ENCODE measurements at places on chromosomes 3 and 15.

DNA sequence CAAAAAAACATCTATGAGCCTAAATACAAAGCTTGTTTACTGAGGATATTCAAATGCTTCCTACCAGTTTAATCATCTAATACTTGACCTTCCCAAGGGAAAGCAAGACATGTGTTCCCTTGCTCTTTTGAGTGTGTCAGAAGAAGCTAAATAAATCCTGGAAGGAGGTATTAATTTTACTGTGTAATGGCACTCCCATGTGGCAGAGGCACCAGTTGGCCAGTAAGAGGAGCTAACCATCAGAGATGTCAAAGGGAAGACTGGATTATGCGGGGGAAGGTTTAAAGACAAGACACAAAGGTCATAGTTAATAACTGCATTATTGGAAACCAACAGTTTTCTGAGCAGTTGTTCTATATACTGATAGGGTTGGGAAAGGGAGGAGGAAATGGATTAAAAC is 125.1 kb downstream of the SUCLG2 start:
- DNase-seq = no peak

DNA sequence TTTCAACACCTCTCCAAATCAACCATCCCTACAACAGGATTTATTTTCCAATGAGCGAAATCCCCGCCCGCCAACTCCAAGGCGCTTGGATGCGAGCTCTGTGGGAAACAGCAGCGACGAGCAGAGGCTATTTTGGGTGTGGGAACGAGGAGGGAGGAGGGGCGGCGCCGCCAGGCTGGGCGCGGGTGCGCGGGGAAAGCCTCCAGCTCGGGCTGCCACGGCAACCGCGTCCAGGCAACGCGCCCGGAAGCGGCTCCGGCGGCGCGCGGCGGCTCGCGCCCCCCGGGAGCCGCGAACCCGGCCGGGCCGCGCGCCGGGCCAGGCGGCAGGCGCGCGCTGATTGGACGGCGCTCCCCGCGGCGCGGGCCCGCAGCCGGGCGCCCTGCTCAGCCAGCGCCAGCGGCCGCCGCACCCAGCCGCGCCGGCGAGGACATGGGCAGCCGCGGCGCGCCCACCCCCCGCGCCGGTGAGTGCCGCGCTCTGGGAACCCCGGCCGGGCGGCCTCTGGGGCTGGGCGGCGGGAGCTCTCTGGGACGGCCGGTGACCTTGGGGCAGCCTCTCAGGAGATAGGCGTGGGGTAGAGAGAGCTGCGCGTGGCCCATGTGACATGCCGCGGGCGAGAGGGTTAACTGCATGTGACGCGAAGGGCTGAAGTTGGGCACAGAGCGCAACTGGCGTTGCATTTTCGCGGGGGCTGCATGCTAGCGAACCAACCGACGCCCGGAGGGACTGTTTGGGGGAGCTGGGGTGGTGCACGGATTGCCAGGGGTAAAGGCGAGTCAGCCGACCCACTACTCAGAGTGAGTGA is at the start of gene FAM81A:
Gene FAM81A, plus strand, starts transcription at position 370 of the 808 bp plus-strand sequence. CDS start 20,441 bp downstream, outside the sequence.
- DNase-seq = peak; percentile 93

- DNase-seq = no peak
Observed at GRCh38 chr3:16239780-16240179, 25.0 kb downstream of the DPH3 start.

- no peak for DNase-seq
Observed at GRCh38 chr3:46202535-46202934, 5.6 kb downstream of the CCR1 start.

DNA sequence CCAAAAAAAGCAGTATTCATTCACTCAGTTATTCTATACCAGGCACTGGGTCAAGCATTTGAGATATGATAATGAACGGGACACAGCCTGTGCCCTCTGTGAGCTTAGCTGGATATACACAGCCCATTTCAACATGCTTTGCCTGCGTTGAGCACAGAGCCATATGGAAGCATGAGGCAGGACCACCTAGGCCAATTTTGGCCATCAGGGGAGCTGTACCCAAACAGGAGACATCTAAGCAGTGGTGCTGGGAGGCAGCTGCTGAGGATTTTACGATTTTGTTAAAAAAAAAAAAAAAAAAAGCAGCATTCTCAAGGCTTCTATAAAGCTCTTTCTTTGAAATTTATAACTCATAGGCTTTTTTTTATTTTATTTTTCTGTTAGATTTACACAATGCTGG is 87.2 kb upstream of the SLC2A2 start:
- DNase-seq = no peak

- DNase-seq = no peak
Observed at GRCh38 chr15:67080118-67080899, 14.9 kb downstream of the SMAD3 start.

DNA sequence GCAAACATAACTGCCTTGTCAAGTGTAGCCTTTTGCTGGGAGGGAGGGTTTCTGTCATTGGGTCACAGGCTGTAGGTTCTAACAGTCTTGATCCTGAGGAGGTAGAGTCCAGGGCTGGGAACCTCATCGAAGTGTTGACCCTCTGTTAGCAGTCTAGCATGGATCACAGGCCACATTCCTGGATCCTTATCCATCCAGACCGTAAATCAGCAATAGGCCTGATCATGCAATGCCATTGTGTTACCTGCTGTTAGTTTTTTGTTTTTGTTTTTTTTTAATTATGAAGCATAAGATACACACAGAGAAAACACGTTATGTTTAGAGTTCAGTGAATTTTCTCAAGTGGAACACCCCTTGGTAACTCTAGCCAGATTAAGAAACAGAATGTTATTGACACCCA is 282.0 kb upstream of the TPM1 start:
- DNase-seq = no peak

DNA sequence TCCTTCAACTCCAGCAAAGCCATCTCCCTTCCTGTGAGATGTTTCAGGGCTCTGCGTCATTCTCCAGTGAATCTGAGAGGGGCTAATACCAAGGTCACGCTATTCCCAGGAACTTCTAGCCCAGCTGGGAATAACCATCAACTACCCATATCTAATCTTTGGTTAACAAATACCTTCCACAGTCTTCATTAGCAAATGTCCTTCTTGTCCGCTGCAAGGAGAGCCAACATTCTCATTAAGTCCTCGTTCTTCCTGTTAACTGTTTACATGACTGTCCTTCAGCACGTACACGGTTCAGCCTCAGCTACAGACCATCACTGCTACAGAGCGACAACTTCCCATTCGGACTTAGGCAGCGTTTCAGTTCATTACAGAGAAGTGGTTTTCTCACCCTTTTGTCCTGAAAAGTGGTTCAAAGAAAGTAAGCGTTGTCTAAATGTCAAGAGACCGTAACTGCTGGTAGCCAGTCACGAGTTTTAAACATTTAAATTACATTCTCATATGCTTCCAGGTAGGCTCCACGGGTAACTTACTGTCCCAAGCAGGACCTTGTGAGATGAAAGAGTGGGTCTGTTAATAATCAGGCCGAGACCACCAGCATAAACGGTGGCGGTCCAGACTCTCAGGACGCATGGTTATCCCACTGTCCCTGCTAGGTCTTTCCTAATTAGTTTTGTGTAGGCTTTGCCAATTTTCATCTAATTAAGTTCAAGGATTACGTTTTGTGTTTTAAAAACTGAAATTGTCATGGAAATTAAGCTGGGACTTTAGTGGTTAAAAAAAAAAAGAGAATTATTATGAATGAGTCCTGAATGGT is 63.8 kb downstream of the CHSY1 start:
- DNase-seq = no peak

- no peak for DNase-seq
Observed at GRCh38 chr3:192840143-192840836, 77.4 kb downstream of the MB21D2 start.

GRCh38 chr3:128123156-128123537 is 465 bp downstream of the RUVBL1 start:
- no peak for DNase-seq

DNA sequence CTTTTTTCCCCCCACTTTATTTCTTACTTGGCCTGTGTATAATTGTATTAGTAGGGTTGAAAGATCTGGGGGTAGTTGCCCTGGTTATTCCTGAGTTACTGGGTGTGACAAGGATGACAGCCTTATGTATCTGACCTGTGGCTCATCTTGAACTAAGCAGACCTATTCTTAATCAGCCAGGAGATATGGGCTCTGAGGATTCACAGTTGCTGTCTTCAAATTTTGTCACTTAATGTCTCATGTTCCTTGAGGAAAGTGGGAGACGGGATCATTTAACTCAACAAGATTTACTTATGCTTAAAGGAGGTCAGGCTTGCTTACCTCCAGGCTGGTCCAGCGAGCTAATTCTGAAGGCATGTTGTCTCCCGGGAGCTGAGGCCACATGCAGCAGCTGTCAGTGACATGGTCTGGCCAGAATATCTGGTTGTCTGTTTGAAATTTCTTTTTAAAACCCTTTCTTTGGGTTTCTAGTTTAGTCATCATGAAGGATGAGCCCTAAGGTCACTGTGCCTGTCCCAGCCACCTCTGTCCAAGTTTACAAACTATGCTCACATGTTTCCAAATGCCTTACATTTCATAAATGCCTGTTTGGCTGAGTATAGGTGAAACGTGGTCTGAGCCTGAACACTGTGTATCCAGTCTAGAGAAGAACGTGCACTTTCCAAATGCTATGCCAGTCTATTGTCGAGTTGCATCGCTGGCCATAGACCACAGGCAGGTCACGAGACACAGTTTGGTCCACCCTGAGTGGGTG is 26.8 kb downstream of the LRTM1 start:
- DNase-seq = no peak

- no peak for DNase-seq
Observed at GRCh38 chr3:97871801-97872524, 50.2 kb downstream of the CRYBG3 start.

- peak; percentile 46 for DNase-seq
Observed at GRCh38 chr3:139935016-139935865, at the start of gene CLSTN2. CLSTN2 (plus strand) TSS chr3:139935185.

GRCh38 chr3:68972358-68972979 is 40.1 kb upstream of the TAFA4 start:
- peak; percentile 13 for DNase-seq

- no peak for DNase-seq
Observed at GRCh38 chr3:177482048-177482691, 284.9 kb upstream of the TBL1XR1 start.

GRCh38 chr15:88661041-88661700 is 22.4 kb downstream of the ISG20 start:
- DNase-seq = no peak

DNA sequence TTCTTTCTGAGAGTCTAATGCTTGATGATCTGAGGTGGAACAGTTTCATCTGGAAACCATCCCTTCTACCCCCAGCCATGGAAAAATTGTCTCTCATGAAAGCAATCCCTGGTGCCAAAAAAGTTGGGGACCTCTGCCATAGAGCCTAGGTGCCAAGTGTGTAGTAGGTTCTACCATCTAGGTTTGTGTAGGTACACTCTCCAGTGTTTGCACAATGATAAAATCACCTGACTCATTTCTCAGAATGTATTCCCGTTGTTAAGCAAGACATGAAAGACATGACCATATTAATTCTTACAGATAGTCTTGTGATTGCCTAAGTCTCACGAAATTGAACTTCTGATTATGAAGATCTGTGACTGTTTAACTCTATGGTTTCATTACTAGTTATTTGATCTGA is 68.6 kb downstream of the KAT2B start:
- DNase-seq = no peak

GRCh38 chr3:178001670-178002101 is 534.5 kb upstream of the KCNMB2 start:
- no peak for DNase-seq

- DNase-seq = no peak
Observed at GRCh38 chr3:42019953-42020260, 58.0 kb upstream of the ULK4 start.

DNA sequence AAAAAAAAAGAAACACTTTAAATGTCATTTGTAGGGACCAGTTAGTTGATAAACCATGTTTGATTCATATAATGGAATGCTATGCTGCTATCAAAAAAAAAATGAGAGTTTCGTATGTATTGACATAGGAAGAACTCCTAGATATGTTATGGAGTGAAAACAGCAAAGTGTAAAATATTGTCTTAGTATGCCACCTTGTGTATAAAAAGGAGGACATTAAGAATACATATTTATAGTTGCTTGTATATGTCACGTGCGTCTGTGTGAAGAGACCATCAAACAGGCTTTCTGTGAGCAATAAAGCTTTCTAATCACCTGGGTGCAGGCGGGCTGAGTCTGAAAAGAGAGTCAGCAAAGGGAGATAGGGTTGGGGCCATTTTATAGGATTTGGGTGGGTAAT is 39.5 kb downstream of the KBTBD8 start:
- no peak for DNase-seq

DNA sequence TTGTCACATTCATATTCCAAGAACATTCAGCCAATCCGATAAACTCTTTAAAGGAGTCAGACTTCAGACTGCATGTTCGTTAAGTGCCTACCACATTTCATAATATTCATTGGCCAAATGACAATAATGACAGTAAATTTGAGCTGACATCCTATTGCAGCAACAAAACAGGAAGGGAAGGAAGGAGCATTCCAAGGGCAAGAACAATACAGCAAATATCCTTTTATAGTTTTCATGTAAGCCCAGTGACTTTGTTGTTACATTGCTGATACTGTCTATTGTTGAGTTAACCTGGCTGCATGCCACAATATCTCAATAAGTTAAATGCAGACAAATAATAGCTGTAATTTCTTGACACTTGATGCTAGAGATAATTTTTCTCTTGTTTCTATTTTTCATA is 16.4 kb upstream of the CBLB start:
- no peak for DNase-seq

DNA sequence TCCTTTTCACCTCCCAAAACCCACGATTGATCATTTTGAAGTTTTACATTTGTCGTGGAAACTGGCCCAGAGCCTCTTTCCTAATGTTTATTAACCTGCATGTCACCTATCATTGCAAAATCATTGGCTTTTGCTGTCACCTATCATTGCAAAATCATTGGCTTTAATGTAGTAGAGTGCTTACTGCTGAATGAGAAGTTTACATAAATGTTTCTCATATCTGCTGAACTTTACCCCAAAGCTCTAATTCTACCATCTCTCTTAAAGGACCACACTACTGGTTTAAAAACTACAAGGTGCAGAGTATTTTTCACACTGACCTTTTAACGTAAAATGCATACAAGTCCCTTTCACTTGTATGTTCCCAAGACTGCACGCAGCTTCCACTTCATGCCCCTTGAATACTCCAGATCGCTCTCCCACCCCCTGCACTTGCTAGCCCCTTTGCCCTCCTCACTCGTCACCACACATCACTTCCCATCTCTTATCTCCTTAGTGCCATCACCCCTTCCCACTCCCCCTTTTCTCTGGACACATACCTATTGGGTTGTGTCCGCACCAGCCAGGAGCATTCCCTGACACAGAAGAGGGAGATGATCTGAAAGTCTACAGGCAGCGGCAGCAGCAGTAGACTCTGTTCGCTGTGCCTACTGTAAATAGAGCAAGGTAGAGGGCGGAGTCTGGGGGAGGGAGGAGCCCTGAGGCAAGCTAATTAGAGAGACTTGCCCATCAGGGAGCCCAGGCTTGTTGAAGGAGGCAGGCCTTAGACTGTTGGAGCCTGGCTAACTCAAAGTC is 30.2 kb upstream of the ATOSA start:
- DNase-seq = no peak
